T follicular helper cell (primary cell): ENCODE measurements at places on chromosomes 16 and 17.

- DNase-seq = no peak
Measured at GRCh38 chr17:13563866-13564265, 37.9 kb downstream of the HS3ST3A1 start.

GRCh38 chr16:68359398-68360191 lies 48.8 kb downstream of the PRMT7 start:
- DNase-seq = no peak

GRCh38 chr17:12046786-12047185 lies 26.1 kb downstream of the MAP2K4 start:
- no peak for DNase-seq

GRCh38 chr17:21530311-21530710 lies 154.2 kb downstream of the KCNJ12 start:
- DNase-seq = no peak

DNA sequence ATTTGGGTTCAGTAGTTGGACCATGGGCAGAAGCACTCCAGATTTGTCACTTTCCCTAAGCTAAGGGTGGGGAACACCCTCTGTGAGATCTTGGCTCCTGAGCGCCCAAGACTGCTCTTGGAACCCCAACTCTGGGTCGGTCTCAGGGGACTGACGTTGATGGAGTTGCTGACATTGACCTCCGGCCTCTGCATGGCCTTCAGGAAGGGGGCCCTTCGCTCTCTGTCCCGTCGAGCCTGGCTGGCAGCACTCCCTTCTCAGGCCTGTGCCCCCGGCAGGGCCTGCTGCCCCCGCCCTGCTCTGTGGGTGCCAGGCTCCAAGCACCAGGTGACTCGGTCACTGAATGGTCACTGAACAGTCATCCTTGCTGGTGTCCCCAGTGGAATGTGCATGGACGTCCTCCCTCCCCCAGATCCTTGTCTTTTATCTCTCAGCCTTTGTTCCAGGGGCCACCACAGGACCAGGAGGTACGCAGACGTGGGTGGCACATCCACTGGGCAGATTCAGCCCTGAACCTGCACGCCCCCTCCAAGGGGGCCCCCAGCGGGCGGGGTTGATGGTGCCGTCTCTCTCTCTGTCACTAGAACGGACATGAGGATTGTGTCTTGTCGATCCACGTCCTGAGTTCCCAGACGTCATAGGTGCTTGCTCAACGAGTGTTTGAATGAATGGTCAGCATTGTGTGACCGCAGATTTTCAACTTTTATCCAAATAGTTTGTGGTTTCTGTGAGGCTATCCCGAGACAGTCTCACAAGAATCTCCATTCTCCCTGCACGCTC lies 314.5 kb downstream of the SEC14L1 start:
- no peak for DNase-seq

DNA sequence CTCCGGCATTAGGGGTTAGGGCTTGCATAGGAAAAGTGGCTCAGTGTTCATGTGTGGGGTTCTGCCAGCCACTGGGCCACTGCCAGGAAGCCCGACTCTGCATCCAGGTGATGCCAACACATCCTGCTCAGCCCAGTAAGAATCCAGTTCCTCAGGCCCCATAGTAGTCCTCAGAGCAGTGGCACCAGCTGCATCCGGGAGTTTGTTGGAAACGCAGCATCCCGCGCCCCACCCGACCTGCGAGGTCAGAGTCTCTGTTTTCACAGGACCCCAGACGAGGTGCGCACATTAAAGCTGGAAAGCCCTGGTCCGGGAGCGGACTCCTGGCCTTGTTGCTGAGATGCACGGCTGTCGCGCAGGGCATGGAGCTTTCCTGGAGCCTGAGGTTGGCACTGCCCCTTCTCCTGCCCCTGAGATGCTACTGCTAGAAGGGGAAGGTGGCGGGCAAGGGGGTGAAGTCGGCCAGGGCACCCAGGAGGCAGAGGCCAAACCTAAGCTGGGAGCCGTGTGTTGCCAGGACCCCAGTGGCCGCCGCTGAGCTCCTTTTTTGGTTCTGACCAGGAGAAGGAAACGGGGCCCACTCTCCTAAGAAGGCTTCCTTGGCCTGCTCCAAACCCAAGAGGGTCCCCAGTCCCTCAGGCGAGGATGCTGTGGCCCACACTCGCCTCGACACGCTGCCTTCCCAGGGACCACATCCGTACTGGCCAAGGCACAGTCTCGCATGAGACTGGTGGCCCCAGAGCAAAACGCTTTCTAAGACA lies 44.4 kb downstream of the NOS2 start:
- DNase-seq = no peak

- DNase-seq = no peak
Measured at GRCh38 chr17:82012640-82013295, 9.9 kb downstream of the CENPX start.

DNA sequence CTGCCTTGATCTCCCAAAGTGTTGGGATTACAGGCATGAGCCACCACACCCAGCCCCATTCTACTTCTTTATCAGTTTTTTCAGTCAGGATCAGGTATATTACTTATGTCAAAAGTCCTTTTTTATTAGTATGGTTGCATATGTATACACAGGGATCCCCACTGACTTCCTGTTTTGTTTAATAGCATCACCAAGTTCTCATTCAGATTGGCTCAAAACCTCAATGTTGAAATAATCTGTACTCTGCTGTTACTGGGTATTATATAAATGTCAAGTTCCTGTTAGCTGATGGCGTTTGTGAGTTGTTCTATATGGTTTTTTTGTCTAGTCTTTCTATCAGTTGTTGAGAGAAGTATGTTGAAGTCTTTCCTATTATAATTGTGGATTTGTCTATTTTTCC lies 168.5 kb downstream of the BCAS3 start:
- no peak for DNase-seq

- DNase-seq = no peak
Measured at GRCh38 chr16:85527767-85528297, 85.3 kb upstream of the GSE1 start.

- no peak for DNase-seq
Measured at GRCh38 chr16:23682181-23682580, 3.5 kb downstream of the PLK1 start.

DNA sequence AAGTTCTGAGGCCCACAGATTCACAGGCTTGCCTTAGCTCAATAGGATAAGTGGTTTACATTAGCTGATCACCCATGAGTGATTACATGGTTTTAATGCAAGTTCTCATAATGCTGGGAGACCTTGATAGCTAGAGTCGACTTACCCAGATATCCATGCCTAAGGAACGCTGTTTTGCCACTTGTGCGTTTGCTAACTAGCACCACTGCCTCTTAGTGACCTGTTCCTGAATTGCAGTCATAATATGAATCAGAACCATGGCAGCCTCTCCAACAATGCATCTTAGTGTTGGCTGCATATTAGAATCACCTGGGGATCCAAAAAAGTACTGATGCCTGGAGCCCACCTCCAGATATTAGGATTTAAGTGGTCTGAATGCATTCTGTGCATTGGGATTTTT lies 251.1 kb upstream of the CDH5 start:
- no peak for DNase-seq

DNA sequence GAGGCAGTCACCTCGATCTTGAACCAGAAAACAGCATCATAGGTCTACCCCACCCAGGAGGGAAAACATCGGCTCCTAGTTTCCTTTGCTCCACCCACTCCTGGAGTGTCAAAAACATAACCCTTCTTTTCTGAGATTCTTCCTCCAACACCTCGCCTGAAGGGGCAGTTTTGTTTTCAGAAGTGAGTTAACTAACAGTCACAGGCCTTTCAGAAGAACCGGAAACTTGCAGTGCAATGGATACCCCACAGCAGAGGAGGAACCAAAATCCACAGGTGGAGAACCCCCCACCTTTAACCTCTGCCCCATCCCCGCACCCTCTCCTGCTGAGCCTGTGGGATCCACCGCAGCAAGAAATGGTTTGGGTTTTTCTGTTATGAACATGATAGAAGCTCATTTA lies 7.8 kb upstream of the TEX2 start:
- DNase-seq = no peak

DNA sequence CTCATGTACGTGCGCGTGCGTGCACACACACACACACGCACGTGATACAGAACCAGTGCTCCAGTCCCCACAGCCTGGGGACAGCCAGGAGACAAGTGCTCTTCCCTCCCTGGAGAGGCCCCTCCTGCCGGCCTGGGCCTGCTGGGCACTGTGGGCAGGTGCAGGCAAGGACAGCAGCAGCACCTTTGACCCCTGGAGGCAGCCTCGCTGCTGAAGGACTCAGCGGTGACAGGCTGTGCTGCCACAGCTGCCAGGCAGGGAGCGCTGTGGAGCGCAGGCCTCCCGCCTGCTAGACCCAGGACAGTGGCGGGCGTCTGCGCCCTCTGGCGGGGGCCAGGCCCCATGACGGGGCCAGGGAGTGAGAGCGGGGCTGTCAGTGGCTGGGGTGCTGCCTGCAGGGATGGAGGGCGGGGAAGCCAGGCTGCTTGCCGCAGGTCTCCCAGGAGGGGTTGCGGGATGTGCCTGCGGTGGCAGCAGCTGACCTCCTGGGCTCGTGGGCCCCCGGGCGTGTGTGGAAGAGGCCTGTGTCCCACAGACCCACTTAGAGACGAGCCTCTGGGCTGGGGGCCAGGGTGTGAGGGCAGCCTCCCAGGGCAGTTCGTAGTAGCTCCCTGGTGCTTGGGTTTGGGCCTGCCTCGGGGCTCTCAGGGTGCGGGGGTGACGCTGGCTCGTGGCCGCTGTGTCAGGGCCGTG lies 63.5 kb upstream of the PVALEF start:
- DNase-seq = peak; percentile 83

- DNase-seq = peak; percentile 95
Measured at GRCh38 chr16:67109407-67110135, at the start of gene PHAF1. Gene PHAF1 (plus strand): TSS chr16:67109941. CDS start chr16:67110176, 235 bp downstream.

DNA sequence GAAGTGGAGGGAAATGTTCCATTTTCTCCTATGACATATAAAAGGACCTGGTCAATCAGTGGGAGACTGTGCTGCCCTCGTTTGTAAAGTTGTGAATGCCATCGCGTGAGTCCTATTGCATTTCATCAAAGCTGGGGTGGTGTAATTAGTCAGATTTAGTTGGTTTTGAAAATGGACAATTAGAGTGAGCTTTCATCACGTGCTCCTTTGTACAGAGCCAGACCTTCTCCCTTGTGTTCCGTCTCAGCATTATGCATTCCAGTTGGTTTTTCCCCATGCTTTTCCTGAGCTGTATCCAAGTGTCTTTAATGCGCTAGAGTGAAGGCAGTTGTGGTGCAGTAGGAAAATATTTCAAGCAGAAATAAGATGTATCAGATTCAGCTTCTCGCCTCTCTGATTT lies 10.4 kb downstream of the SEC14L1 start:
- DNase-seq = no peak

- no peak for DNase-seq
Measured at GRCh38 chr16:49748322-49748721, 107.6 kb downstream of the ZNF423 start.

DNA sequence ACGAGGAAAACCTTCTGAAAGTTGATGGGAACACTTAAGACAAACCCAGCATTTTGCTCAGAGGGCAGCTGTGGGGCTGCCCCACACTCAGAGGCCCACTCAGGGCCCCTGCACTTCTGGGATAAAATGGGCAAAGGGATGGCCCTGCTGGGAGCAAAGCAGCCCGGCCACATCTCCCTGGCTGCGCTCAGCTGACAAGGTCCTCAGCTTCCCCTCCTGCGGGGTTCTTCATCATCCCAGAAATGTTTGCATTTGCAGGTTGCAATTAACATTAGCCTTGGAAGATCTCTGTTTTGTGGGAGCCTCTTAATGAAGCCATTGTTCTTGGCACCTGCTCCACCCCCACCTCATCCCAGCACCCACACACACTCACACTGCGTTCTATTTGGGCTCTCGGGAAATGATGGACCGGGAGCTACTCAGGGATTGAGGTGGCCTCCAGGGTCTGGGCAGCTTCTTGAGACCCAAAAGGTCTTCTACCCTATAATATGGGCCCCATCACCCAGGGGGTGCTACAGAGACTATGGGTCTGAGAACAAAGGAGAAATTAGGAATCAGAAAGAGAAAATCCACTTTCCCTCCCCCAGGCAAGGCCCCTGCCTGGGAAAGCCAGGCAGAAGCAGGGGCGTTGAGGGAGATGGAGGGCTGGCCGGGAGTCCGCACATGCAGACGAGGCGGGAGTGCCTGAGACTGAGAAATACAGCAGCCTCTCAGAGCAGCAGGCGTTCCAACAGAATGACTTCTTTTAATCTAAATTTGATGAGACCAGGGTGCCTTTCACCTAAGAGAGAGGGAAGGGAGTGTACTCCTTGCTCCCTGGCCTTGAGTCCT lies 53.7 kb upstream of the RPL38 start:
- DNase-seq = no peak

DNA sequence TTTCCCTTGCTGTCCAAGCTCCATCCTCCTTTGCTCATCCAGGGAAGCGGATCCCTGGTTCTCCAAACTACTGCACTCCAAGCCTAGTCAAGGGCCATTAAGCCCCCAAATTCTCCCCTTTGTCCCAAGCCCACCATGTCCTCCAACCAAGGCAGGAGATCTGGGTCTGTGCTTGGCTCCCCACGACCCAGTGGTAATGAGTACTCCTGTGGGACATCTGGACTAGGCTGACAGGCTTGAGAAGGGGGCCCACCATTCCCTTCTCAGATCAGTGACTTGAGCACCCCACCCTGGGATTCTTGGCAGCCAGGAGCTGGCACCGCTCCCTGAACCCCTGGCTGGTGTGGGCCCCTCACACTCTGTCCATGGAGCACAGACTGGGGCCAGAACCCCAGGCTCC lies 17.1 kb downstream of the OSBPL7 start:
- no peak for DNase-seq

DNA sequence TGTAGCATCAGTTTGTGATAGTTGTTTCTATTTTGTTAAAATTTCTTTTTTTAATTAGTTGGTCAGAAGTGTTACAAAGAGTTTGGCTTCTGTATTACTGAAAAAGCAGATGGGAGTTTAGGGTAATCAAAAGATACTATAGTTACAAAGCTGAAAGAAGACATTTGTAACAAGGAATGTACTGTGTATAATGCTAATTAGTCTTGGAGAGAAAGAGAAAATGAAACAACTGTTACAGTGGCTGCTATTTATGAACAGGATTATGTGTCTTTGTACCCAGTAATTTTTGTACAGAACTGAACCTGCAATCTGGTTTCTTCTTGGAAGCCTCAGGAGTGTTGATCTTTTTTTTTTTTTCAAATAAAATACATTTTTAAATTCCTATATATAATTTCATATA lies 14.3 kb downstream of the GDPD1 start:
- no peak for DNase-seq

GRCh38 chr16:23060458-23061320 lies 88.6 kb downstream of the USP31 start:
- DNase-seq = peak; percentile 20

GRCh38 chr16:85459529-85460251 lies 153.4 kb upstream of the GSE1 start:
- no peak for DNase-seq

- no peak for DNase-seq
Measured at GRCh38 chr16:11207646-11208045, 48.4 kb downstream of the SOCS1 start.

- peak; percentile 57 for DNase-seq
Measured at GRCh38 chr17:50956750-50957523, 90.8 kb upstream of the TOB1 start.

- DNase-seq = no peak
Measured at GRCh38 chr16:4869147-4869805, 22.0 kb downstream of the UBN1 start.

DNA sequence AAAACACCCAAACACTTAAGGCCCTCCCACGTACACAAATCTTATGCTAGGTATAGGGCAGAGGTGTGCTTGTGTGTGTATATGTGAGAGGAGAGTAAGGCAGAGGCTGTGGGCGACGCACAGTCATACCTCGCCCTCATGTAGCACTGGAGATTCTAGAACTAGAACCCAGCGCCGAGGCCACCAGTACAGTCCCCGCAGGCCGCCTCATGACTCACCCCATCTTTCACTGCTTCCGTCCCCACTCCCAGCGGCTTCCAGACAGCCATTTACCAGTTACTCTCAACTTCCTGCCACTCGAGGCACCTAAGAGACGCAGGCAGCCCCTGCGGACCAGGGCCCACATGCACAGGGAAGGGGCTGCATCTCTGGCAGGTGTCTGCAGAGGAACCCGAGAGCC lies 23.2 kb upstream of the CYTH1 start:
- peak; percentile 72 for DNase-seq
